ENCODE measurements at places on chromosomes 13 and 19.

GRCh38 chr19:35901854-35902661 is at the start of gene HCST:
HCST (plus strand) TSS chr19:35902529; CDS start chr19:35902594, 65 bp downstream.
- no peak for DNase-seq

DNA sequence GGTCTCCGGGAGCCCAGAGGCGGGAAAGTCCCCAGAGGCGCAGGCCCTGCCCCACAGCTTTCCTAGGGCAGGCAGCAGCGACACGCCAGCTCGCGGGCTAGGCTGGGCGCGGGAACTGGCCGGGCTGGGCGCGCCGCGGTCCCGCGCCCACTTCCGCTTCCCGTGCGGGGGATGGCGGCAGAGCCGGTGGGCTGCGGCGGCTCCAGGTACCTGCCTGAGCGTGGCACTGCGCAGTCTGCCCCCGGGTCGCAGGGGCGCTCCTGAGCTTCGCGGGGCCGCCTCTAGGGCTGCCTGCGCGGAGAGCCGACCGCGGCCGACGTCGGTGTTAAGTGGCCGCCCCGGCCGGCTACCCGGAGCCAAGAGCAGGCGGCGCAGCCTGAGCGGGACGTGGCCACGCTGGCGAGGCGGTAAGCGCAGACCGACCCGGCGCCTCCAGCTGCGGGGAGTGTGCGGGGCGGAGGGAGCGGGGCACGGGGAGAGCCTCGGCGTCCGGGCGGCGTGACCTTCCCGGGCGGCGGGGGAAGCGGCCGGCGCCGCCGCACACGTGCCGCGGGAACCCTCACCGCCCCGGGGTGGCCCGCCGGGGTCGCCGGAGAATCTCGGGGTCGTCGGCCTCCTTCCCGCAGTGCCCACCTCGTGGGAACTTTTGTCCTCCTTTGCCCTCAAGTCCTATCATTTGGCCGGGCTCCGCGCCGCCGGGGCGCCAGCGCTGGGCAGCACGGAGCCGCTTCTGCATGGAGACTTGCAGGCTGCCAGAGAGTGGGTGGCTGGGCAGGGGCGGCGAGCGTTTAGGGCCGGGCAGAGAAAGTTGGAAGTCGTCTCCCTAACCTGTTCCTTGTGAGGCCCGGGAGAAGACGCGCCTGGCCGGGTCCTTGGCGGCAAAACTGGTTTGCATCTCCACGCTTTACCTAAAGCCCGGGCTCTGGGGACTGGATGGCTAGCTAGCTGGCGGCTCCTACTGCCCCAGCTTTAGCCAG is 31.4 kb upstream of the MPHOSPH8 start:
- DNase-seq, result peak; percentile 46

GRCh38 chr13:60647547-60647946 is 250.5 kb downstream of the TDRD3 start:
- DNase-seq, result no peak

GRCh38 chr13:101942038-101942437 is 459.8 kb downstream of the FGF14 start:
- DNase-seq, result no peak

- no peak for DNase-seq
These were observed 8.4 kb downstream of the PEX11G start for GRCh38 chr19:7480222-7480969.

GRCh38 chr13:65727070-65727469 is 1503.1 kb downstream of the PCDH9 start:
- DNase-seq, result no peak

DNA sequence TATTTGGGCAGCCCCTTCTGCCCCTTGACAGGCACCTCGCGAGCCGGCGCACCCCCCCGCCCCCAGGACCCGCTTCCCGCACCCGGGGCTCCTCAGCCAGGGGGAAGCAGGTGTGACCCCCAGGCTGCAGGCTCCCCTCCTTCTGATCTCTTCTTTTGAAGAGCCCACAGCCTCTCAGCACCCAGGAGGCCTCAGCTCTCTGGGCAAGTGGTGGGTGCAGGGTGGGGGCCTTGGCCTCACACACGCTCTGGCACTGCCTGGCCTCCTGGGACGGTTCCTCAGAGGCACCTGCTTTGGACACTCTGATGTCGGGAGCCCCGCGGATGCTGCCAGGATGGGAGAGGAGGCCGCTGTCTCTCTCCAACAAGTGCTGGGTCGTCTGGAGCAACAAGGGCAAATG is 1.5 kb upstream of the C13orf46 start:
- DNase-seq, result no peak

GRCh38 chr13:73608711-73609485 is 525.3 kb downstream of the KLF12 start:
- no peak for DNase-seq

DNA sequence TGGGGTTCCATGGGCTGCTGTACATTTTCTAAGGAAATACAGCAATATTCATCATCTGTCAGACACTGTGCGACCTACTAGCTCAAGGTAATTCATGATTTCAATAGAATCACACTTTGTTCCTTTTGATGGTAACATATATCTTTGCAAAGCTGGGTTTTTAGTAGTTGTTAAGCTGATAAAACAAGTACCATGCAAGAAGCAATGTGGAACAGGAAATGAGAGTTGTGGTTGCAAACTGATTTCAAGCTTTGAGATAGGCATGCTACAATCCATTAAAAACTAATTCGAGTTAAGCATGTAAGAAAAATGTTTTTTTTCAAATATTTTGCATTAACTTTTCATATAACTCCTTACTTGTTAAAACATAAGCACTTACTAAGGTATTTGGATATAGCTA is 6.8 kb upstream of the MBNL2 start:
- no peak for DNase-seq

- DNase-seq, result no peak
These were observed 633.5 kb upstream of the ATXN8OS start for GRCh38 chr13:69474011-69474685.

- DNase-seq, result no peak
These were observed 1.8 kb upstream of the LRRC4B start for GRCh38 chr19:50569938-50570540.

- no peak for DNase-seq
These were observed 275.5 kb upstream of the SOX21 start for GRCh38 chr13:94987869-94988268.

DNA sequence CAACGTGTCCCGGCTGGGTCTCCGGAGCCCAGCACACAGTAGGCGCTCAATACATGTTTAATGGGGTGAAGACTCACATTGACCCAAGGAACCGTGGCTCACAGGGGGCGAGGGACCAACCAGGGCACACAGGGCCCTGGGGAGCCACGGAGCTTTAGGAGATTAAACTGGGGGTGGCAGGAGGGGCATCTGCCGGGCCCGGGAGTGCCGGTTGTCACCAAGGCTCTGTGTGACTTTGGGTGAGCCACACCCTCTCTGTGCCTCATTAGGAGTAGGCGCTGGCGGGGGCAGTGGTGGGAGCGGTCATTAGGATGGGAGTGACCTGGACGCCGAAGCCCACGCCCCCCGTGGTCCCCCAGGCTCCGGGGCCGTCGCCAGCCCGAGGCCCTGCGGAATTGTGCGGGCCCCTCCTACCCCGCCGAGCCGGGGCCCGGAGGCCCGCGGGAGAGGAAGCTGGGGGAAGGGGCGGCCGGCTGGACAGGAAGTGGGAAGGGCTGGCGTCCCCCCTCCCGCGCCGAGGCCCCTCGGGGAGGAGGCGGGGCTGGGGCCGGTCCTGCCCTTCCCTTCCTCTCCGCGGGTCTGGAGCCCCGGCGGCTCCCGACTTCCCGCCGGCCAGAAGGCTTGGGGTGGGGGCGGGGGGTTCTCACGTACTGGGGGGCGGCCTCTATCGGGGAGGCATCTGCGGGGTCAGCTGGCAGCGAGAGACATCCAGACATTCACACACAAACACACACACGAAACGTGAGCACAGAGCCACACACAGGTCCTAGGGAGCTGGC is 1.8 kb upstream of the SSBP4 start:
- peak; percentile 83 for DNase-seq

DNA sequence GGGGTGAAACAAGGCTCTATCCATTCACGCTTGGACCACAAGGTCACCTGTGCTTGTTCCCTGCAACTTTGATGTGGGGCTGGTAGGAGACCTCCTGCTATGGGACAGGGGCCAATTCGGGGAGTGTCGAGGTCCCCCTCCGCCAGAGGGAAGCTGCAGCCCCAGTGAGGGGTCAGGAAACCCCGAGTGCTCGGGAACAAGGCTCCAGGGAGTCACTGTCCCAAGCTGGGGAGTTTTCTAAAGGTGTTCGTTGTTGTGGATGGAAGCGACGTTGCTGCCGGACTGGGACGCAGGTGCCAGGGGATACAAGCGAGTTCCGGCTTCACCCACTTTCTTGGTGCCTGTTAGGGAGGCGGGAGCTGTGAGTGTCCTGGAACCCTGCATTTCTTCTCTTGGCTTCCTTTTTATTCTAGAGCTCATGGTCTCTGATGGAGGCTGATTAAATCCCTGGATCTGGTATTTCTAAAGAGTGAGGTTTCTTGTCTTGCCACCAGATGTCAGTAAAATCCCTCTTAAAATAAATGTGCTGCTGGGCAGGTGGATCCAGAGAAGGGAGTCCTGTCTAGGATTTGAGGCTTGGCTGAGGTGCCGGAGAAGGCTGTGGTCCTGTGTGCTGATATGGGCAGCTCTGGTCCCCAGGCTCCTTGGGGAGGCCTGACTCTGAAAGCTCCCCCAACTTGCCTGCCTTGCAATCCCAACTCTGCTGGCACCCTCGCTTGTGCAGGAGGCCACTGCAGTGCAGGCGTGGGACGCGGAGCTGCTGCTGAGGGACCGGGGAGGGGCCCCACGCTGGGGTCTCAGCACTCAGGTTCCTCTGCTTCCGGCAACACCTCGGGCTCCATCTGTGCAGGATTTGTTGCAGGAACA is 153.9 kb downstream of the TEX29 start:
- peak; percentile 23 for DNase-seq

- DNase-seq, result peak; percentile 42
These were observed 69.2 kb downstream of the ZNF100 start for GRCh38 chr19:21698215-21698614.

GRCh38 chr13:36813225-36813624 is 5.8 kb upstream of the RFXAP start:
- no peak for DNase-seq

All from RPMI8226 (cell line).